Right ventricle myocardium inferior (tissue), 1 donor: ENCODE measurements at places on chromosomes 2 and 18. TPM values are rescaled to one million over a fixed set of nuclear protein-coding genes. Genes with fewer than 3 reads are reported as not detected.

The SLC4A5 gene
- total RNA-seq: 1.1 TPM

The PNPT1 gene
- 20.8 TPM for total RNA-seq

The SLC5A7 gene
- total RNA-seq: 0.11 TPM

The FZD7 gene
- 24.2 TPM for total RNA-seq

The XDH gene
- not detected for total RNA-seq

The GREB1 gene
- 11.4 TPM for total RNA-seq

The GDF7 gene
- 0.46 TPM for total RNA-seq

DNA sequence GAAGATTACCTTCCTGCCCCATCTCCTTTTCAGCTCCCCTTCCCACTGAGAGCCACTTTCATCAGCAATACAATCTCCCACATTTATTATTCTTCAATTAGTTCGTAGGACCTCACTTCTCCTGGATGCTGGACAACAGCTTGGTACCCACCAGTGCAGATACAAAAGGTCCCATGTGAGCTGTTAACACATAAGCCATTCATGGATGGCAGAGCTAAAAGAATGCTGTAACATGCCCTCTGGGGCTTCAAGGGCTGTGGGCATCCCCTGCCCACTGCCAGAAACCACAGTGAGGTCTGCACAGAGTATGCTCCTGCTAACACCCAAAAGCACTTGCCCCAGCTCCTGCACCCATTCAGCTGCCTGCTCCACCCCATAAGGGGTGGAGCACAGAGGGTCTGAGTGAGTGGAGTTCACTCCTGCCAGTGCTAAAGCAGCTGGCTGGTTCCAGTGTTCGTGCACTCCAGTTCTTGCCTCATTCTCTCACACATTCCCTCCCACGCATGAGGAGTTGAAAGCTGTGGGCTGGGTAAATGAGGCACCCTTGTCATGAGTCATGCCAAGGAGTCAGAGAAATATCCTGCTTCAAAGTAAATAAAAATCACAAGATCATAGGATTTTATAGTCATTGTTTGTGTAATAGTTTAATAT lies 305.9 kb upstream of the TMEFF2 start:
- DNase-seq: no peak

GRCh38 chr18:79422783-79423165 lies 27.0 kb downstream of the NFATC1 start:
- no peak for DNase-seq

- DNase-seq: peak; percentile 73
Observed at GRCh38 chr2:70523996-70524965, 29.3 kb downstream of the TGFA start.

- no peak for DNase-seq
Observed at GRCh38 chr2:643334-643733, 33.9 kb downstream of the TMEM18 start.

DNA sequence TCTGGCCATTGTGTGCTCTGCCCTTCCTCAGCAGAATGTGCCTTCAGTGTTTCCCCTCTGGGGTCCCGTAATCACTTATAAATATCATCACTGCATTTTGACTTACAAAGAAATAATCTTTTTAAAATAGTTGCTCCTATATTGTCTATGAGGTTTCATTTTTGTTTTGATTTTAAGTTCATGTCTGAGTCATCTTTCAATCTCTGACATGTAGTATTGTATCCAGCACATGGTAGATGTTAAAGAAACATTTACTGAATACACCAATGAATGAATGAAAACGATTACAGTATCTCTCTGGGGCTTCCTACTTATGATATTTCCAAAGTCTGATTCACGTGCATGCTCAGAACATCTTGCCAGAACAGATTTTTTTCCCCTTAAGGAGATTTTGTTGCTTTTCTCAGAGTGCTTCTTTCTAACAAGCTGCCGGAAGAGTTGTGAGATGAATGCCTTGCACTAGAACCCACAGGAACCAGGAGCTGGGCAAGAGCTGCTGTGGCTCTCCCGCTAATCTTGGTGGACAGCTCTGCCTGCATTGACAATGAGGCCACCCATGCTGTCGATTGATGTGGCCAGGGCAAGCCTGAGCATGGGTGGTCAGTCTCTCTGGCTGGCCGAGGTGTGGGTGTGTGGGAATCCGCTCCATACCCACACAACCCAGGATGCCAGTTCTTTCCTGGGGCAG lies 199.4 kb downstream of the CYRIA start:
- no peak for DNase-seq

- peak; percentile 100 for DNase-seq
Observed at GRCh38 chr2:44168681-44169154, at the start of gene PPM1B. TSS of gene PPM1B (plus strand) at chr2:44168875. CDS start at chr2:44201200, 32,325 bp downstream.

GRCh38 chr2:12451726-12452125 lies 265.0 kb upstream of the TRIB2 start:
- no peak for DNase-seq

DNA sequence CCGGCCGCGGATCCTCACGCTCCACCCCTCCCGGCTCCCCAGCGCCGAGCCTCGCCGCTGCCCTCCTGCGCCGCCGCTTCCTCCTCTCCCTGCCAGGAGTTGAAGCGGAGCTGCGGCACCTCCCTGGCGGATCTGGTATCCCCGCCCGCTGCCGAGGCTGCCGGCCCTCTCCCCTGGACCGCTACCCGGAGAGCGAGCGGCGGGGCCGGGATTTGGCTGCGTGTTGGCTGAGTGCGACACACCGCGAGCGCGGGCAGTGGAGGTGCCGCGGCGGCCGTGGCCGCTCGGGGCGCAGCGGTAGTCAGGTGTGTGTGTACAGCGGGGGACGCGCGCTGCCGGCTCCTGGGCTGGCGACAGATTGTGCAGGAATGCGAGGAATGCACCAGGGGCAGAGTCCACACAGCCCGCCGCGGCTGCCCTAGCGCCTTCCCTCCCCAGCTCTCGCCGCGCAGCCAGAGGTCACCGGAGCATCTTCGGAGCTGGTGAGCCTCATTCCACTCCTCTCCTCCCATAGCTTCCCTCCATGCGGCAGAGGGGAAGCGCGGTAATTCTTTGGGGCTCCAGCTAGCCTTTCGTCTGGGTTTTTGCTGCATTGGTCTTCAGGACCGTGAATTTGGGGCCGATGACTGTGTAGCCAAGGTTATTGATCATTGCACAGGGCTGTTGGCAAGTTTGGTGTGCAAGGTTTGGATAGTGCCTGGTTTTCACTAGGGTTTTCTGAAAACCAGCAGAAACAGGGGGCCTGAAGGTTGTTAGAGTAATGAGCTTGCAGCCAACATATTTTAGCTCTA lies 1.3 kb downstream of the PKP4 start:
- DNase-seq: peak; percentile 87

DNA sequence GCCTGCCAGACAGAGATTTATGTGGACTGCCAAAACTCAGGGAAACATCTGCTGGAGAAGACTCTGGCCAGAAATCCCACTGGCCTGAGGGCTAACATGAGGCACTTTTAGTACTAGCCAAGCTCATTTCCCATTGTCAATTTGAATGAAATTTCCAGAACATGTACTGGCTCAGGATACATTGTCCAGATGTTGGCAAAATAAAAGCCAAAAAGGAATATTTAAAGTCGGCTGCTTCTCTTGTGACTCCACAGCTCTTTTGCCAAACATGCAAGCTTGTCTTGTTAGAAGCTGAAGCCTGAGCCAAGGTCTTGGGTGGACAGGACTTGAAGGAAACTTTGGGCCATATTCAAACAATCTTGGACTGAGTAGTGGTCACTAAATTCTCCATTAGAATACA lies 215.5 kb downstream of the NCKAP5 start:
- no peak for DNase-seq

DNA sequence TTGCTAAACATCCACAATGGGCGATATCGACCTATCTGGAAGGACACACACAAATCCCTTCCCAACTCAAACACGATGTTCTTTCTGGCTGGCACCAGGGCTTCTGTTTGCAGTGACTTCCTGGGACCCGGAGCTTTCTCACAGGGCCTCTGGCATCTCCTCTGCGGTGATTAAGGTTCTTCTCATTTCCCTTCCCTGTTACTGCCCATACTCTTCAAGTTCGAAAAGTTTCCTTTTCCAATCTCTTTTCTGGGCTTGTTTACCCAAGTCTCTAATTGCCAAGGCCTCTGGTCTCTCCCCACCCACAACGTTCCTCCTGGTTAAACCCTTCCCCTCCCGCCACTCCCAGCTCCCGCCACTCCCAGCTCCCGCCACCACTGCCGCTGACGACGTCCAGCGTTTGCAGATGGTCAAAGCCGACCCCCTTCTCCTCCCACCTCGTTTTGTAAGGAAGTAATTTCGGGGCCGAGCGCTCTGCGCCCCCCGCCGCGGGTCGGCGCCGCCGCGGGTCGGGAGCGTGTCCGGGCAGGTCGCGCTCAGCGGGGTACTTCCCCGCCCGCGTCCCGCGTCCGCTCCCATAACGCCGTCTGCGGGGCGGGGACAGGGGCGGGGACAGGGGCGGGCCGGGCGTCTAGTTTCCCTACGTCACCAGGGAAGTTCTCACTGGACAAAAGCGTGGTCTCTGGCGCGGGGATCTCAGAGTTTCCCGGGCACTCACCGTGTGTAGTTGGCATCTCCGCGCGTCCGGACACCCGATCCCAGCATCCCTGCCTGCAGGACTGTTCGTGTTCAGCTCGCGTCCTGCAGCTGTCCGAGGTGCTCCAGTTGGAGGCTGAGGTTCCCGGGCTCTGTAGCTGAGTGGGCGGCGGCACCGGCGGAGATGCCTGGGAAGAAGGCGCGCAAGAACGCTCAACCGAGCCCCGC lies at the start of gene PMAIP1:
Gene PMAIP1 (plus strand): TSS at position 699 of the 924 bp plus-strand sequence. CDS start 182 bp downstream, at position 881.
- DNase-seq: peak; percentile 92

GRCh38 chr2:141848191-141848590 lies 282.6 kb downstream of the LRP1B start:
- DNase-seq: no peak

DNA sequence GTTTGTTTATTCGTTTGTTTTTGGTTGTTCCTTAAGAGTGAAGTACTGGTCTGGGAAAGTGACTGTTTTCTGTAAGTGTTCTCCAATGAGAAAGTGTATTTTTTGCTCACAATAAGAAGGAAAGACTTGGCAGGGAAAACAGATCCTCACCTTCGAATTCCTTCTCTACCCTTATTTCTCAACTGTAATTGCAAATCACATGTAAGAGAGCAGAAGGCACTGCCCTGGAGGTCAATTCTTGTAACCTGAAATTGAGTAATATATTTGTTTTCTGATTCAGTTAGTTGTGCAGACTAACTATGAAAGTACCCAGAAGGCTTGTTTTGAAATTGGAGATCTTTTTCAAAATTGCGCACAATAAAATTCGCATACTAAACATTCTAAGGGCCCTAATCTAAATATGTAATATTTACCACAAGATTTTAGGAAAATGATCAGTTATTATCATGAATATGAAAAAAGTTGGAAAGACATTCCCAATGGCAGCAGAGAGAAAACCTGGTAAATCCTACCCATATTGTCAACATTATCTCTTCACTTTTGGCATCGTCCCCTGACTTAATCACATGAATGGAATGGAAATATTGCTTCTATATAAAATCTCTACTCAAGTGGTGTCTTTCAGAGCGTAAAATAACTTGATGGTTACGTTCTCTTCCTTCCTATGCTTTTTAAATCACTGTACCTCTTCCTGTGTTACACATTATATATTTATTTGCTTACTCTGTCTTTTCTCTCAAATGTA lies 24.1 kb downstream of the TFPI start:
- DNase-seq: no peak

DNA sequence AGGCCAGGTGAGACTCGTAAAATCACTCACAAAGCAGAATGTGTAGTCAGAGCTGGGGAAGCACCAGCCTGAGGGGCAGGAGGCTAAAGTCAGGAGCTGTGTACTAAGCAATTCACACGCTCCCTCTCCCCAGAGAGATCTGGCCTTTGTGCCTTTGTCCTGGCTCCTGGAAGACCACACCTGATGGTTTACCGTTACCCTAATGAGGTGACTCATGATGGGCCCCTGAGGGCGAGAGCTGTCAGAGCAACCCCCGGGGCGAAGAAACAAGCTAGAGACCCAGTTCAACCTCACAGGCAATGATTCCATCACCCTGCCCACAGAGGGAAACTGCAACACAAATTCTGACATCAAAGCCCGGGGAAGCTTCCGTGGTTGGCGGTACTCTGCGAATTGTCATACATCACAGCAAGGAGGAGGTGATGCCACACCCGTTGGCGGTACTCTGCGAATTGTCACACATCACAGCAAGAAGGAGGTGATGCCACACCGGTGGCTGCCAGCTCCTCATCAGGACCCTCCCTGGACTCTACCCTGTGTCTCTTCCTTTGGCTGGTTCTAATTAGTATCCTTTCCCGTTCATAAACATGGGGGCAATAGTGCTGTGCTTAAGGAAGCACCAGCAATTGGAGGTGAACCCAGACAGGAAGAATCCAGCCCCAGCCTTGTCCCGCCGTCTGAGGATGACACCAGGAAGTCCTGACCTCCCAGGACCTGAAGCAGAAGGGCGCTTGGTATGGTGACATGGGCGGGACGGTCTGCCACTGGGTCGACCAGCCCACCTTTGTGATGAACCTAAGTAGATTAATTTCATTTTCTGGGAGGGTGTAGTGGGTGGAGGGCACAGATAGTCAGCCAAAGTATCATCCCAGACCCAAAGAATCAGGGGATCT lies 30.5 kb downstream of the B3GNT7 start:
- DNase-seq: no peak

GRCh38 chr2:240868286-240869108 lies at the start of gene AGXT:
TSS of gene AGXT (plus strand) at chr2:240868824. CDS start at chr2:240868866, 42 bp downstream.
- DNase-seq: no peak

DNA sequence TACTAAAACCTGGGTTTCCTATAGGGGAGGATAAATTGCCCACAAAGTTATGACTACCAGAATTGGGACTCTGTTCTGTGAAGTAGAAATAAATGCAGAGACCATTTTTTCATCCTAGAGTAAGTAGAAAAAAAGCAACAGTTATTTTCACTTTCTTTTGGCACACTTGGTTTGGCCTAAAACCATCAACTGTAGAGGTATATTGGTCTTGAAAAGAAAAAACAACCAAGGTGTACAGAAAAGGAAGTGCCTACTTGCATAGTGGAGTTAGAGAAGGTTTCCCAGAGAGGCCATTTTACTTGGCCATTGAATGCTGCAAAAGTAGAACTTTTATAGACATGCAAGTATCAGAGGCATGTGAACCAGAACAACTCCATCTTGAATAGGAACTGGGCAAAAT lies 89.4 kb upstream of the TACR1 start:
- no peak for DNase-seq

- DNase-seq: no peak
Observed at GRCh38 chr2:64296140-64296480, 151.9 kb upstream of the PELI1 start.

DNA sequence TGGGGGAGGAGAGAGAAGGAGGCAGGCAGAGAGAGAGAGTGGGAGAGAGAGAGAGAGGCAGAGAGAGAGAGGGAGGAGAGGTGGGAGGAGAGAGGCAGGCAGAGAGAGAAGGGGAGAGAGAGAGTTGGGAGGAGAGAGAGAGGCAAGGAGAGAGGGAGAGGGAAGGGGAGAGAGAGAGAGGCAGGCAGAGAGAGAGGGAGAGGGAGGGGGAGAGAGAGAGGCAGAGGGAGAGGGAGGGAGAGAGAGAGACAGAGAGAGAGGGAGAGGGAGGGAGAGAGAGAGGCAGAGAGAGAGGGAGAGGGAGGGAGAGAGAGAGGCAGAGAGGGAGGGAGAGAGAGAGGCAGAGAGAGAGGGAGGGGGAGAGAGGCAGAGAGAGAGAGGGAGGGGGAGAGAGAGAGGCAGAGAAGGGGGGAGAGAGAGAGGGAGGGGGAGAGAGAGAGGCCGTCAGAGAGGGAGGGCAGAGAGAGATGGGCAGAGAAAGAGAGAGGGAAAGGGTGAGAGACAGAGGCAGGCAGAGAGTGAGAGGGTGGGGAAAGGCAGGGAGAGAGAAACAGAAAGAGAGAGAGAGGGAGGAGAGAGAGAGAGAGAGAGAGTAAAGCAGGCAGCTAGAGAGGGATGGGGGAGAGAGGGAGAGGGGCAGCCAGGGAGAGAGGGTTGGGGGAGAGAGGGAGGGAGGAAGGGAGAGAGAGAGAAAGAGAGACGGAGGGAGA lies 122.2 kb upstream of the PXDN start:
- DNase-seq: no peak
